IPS DF 19.7 (cell line): ENCODE measurements at places on chromosomes 3 and 15.

DNA sequence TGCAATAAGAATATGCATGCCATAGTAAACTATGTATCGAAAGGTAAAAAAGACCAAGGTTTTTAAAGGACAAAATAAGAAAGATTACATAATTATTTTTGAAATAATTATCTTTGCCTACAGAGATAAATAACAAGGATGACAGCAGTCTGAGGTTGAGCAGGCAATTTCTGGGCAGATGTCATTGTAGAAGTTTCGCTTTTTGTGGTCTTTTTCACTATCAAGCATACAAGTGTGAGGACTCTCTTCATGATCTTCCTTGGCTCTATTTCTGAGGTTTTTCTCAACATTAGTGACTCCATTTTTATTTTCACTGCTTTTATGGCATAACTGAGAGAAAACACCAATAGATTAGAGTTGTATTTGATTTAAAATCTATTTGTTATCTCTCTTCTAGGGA is 1337.9 kb upstream of the EPHA6 start:
- DNase-seq: no peak

DNA sequence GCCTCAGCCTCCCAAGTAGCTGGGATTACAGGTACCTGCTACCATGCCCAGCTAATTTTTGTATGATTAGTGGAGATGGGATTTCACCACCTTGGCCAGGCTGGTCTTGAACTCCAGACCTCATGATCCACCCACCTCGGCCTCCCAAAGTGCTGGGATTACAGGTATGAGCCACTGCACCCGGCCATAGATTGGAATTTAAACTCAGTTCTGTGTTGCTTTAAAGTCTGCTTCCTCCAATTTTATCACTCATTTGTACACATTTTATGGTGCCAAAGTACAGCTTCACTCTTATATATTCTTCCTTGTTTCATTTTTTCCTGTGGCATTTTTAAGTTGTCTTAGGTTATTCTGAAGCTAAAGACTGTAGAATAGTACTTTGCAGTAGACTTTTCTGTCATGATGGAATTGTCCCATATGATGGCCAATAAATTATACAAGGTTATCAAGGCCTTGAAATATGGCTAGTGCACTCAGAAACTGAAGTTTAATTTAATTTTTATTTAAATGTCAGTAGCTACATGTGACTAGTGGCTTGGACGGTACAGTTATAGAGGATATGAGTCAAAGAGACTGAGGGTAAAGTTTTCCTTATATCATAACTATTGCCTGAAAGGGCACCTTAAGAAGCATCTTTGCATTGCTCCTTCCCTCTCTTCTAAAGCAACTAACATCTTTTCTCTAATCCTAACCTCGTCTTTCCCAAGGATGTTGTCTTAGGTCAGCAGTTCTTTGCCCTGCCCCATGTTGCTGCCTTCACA is 28.1 kb downstream of the ATP11B start:
- DNase-seq: no peak

DNA sequence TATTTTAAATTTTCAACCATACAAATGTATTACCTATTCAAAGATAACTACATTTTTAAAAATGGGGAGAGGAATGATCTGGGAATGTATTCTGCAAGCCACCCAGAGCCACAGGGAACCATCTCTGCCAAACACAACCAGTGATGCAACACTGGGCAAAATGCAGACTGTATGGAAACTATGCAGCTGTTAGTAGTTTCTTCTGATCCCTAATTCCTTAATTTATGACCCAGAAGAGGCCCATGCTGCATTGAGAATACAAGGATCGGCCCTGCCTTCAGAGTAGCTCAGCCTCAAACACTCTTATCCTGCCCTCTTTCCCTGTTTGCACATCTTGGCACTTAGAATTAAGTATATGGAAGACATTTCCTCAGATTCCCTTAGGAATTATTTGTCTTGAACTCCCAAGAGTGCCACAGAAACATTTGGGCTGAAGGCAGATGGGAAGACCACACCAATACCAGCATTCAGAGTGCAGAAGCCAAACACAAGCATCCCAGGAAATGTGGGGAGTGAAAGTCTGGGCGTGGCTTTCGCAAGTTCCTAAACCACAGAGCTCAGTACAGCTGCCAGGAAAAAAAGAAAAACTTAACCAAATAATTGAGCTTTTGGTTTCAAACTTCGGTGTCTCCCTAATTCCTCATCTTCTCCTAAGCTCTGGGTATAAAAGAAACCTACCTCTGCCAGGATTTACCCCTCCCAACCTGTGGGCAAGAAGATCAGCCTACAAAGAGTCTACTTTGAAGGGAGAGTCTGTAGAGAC is 5.3 kb downstream of the SNUPN start:
- DNase-seq: no peak

GRCh38 chr3:53795789-53796560 is 50.2 kb downstream of the CHDH start:
- DNase-seq: no peak

DNA sequence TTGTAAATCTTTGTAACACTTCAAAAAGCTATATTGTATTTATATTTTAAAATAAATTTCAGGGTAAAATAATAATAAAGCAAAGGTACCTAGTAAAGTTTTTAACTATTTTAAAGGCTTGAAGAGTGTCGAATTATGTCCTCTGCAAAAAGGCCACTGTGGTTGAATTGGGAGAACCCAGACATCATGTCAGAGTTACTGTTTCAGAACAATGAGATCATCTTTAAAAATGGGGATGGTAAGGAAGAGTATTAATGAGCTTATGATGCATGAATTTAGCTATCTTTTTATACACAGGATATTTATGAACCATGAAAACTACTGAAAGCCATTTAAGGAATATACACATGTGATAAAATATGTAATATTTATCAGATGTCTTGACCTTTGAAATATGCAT is 26.3 kb downstream of the KCNMB3 start:
- DNase-seq: no peak

DNA sequence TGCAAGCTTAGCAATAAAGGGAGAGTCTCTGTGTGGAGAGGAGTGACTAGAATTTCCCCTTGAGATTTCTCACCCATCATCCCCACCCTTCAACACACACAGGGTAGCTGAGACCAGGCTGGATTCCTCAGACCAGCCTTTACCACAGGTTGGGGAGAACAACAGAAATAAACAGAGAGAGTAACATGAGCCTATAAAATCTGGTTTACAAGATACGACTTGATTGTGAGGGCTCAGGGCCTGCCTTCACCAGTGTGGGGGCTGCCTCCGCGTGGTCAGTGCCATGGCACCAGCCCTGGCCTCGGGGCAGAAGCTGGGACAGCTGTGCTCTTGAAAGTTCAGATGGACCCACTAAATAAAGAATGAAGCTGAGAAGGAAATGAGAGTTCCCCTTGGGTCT is 14.6 kb upstream of the MAGEF1 start:
- DNase-seq: no peak

DNA sequence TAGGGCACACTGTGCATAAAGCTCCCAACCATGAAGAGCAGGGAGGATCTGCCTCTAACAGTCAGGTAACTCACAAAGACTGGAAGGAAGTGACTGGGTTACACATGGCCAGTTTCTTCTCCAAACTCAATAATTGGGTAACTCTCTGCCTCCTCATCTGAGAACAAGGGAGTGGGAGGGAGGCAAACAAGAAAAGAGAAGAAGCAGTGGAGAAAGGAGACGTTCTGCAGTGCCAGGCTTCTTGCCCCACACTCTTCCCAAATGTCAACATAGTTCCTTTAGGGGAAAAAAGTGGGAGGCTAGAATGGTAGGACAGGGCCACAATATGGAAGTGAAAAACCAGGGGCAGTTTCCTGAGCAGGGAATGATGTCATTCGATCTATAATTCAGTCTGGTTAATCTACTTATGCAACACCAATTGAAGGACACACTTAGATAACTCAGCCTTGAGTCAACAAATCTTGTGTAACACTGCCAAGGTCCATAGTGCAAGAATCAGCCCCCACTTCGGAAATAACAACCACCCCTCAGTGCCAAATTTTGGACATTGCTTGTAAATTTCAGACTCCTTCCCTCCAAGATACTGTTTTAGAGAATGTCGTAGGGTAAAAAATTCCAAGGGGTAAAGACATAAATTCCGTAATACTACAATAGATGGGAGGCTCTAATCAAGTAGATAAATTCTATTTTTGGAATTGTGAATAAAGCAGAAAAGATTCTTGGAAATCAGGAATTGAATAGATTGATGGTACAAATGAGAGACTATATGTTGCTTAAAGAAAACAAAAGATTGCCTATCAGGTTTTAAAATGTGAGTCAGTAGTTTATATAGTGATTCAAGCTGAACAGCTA is 143.0 kb downstream of the LPP start:
- no peak for DNase-seq

DNA sequence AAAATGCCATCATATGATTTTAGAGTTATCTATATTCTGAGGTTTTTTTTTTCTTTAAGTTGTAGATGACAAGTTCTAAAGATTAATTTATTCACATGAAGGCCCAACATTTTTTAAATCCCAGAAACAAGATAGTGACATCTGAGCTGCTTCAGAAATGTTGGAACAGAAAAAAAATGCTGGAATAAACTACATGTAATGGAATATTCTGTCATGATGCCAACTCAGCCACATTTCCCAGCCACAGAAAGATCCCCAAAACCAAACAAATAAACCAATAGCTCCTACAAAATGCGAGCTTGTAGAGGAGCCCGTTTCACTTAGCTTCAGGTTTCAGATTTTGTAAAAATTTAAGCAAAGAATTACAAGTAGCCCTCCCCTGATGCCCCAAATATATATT is 111.0 kb upstream of the MYO5C start:
- no peak for DNase-seq

DNA sequence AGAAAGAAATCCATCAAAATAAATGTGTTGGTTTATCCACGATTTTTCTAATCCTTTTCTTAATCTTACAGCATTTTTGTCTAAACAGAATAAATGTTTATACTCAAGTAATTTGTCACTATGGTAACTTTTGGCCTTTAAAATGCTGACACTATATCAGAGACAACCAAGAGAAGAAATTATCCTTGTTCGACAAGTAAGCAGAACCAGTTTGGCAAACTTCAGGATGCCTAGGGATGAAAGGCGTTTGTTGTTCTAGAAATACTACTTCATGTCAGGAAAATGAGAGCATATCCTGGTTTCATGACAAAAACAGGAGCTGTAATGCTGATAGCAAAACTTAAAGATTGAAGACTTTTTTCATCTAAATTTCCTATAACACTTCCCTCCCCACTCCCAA is 308.0 kb upstream of the ATP11B start:
- DNase-seq: no peak

- DNase-seq: no peak
These were observed 197.7 kb downstream of the CD47 start for GRCh38 chr3:107892955-107893624.

GRCh38 chr15:70526221-70526973 is 237.0 kb downstream of the UACA start:
- DNase-seq: no peak

DNA sequence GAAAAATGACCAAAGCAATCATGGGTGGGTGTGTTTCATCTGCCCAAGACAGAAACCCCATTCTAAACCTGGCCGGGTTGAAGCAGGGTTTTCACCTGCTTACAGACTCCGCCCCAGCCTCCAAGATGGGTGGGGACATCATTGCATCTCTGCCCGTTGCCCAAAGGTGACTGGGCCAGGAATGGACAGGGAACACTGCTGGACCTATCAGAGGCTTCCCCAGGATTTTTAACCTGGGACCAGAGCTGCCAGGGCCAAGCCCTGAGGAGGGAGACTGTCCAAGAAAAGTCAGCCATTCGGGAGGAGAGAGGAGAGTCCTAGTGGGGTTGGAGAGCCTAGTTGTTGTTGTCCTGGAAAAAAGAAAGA is 109.7 kb upstream of the ALDH1A3 start:
- no peak for DNase-seq

DNA sequence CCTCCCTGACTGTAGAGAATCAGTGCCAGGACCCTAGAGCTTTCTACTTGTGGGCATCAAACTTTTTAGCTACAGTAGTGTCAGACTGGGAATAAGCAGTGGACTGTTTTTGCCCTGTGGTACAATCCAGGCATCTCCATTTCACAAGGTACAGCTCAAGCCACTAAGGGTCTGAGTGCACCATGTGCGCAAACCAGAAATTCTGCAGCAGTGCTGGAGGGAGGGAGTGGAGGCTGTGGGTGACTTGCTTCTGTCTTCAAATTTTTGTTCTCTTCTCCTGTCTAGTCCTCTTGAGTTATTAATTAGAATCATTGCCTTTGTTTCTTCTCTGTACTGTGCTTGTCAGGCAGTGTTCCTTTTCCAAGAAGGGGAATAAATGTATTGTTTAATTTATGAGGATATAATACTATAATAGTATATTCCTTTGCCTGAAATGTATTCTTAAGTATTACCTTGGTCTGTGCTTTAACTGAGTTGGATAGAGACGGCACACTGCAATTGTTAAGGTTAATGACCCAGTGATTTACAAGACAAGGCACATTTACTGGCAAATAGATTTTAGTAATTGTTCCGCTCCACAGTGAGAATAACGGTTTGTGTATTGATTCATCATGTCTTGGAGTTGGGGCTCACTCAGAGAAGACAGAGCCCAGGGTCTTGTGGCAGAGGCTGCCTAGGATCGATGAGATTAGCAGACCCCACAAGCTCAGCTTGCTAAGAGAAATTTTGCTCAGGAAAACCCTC is 390.6 kb upstream of the CFAP20DC start:
- DNase-seq: no peak

DNA sequence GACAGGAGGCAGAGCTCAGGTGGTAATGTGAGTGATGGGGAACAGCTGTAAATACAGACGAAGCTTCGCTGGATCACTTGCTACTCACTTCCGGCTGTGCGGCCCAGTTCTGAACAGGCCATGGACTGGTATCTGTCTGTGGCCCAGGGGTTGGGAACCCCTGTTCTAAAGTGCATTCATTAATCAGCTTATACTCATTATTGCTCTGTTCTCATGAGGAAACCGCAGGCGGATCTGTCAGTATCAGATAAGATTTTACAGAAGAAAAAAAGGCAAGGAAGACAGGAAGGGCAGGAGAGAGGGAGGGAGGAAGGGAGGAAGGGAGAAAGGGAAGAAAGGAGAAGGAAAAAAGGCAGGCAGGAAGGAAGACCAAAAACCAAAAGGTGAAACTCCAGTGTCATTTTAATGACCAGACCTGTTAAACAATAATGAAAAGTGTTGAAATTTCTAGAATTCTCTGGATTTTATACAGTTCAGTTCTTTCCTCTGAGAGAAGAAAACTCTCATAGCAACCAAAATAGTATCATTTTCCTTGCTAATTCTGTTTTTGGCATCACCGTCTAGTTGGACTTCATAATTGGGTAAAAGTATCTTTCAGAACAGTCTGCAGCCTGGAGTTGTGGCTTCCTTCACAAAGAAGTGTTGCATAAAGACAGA is 128.0 kb upstream of the PROK2 start:
- DNase-seq: no peak

GRCh38 chr3:109316162-109316730 is at the start of gene DPPA2:
Gene DPPA2 (minus strand): TSS chr3:109316517. CDS start chr3:109314542, 1,975 bp downstream.
- DNase-seq: peak; percentile 94

DNA sequence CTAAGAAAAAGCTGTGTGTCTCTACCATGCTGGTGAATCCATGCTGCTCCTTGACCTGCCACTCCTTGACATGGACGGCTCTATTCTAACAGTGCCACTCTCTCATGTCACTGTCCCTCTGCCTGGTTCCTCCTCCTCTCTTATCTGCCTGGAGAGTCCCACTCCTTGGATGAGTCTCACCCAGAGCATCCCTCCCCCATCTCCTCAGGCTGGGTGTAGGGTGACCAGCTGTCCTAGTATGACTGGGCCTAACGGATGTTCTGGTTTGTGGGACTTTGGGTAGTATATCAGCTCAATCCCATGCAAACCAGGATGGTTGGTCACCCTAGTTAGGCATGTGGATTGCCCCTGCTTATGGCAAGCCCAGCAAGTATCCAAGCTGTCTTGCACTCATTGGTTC is 54.3 kb downstream of the LIPC start:
- DNase-seq: no peak

GRCh38 chr15:91947683-91948608 is 94.4 kb downstream of the SLCO3A1 start:
- DNase-seq: peak; percentile 74

- no peak for DNase-seq
These were observed 28.2 kb downstream of the POPDC2 start for GRCh38 chr3:119632216-119632615.
